ENCODE measurements at places on chromosomes 3 and 15. TPM values are rescaled to one million over a fixed set of nuclear protein-coding genes. Genes with fewer than 3 reads are reported as not detected.

FAM107A gene
- polyA plus RNA-seq, result 0.05 TPM

CYP8B1 gene
- not detected for polyA plus RNA-seq

VPS18 gene
- 18.2 TPM for polyA plus RNA-seq

FRMD5 gene
- polyA plus RNA-seq, result 0.83 TPM

FILIP1L gene
- 42.9 TPM for polyA plus RNA-seq

FBXL2 gene
- polyA plus RNA-seq, result 19.1 TPM

HESX1 gene
- polyA plus RNA-seq, result 0.25 TPM

ECE2 gene
- polyA plus RNA-seq, result not detected

DNA sequence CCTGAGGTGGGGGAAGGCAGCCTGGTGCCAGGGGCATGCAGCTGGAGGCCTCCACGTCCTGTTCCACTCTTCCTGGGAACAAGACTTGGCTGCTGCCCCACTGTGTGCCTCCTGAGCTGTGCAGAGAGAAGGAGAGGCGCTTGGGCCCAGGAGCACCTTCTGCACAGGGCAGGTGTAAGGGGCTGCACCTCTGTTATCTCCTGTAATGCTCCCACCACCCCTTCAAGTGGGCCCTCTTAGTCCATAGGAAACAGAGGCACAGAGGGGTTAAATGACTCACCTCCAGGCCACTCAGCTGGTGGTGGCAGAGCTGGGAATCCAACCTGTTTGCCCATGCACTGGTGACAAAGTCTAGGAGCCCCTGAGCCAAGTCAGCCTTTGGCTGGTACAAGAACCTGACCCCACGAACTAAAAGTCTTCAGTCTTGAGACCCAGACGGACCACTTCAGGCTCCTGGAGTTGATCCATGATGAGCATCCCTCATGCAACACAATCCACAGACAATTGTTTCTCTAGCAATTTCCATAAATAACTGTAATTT lies 93.2 kb downstream of the IQSEC1 start:
- DNase-seq, result no peak

GRCh38 chr3:53570709-53571108 lies 76.3 kb downstream of the CACNA1D start:
- DNase-seq, result no peak

DNA sequence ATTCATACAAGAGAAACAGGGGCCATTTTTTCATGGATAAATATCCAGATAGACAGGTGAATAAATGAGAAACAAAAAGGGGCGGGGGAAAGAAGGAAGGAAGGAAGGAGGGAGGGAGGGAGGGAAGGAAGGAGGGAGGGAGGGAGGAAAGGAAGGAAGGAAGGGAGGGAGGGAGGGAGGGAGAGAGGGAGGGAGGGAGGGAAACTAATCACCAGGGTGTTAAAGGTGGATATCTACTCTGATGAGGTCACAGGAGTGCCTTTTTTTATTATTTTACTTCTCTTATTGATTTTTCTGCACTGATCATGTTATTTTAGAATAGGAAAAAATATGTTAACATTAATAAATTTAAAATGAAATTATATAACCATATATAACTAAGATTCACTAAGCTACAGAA lies 10.4 kb upstream of the VEPH1 start:
- DNase-seq, result no peak

- no peak for DNase-seq
These were observed 220.9 kb upstream of the TRIM42 start for GRCh38 chr3:140456974-140457373.

DNA sequence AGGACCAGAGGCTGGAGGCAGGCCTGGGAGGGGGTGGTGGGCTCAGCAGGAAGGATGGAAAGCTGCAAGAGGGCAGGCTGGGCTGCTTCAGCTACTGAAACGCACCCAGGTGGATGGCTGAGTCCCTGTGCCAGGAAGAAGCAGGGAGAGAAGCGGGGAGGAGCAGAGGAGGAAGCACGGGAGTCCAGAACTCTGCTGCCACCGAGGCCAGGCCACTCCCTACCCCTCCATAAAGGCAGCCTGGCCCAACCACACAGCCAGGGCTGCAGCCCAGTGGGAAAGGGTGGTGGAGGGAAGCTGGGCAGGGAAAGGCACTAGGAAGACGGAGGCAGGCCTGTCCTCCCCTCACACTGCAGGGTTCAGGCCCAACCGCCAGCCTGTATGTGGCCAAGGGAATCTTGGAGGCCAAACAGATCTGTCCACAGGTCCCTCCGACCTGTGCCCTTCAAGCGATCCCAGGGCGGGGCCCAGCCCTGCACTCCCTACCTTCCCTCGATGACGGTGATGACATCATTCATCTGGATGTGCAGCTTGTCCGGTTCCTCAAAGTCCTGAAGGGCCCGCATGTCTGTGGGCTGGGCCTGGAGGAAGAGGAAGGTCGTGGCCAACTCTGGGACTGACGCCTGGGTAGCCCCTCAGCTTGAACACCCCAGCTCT lies 30.5 kb downstream of the TNK2 start:
- no peak for DNase-seq

DNA sequence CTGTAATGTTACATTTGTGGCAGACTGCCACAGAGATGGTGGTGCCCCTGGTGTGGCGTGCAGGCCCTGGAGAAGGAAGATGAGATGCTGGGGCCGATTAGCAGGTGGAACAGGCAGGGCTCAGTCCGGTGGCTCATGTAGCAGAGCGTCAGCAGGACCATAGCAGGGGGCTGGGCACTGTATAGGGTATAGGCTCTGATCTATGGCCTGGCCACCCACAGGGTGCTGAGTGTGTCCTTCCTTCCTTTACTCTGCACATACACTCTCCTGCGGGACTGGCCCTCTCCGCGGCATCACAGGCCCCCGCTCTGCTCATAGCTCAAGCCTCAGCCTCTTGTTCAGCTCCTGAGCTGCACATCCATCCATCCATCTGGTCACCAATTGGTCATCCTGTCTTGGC lies 143.6 kb downstream of the OPA1 start:
- DNase-seq, result no peak

DNA sequence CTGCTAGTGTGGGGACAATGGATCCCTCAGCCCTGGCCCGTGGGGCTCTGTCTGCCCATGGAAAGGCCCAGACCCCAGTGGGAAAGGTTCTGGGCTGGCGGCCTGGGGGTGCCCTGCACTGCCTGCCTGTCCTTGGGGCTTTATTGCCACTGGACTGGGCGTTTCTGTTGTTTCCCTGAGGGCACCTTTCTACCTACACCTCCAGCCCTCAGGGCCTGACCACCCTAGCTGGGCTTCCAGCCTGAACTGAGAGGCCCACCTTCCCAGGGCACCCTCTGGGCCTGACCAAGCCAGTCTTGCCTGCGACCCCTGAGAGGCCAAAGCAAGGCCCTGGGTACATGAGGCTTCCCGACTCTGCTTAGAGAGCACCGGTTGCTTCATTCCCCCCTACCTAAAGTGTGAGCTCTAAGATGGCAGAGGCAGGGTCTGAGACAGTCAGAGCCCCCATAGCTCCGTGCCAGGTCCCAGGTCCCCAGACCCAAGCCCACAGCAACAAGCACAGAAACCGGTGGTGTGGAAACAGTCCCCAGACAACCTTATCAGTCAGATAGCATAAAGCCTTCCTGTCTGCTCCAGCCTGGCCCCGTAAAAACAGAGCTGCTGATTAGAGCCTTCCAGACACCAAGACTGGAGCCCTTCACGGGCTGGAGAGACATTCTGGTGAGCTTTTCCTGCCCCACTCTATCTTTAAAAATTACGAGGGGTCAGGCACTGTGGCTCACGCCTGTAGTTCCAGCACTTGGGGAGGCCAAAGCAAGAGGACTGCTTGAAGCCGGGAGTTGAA lies 102.8 kb downstream of the CHSY1 start:
- DNase-seq, result no peak

GRCh38 chr15:63238796-63239195 lies 38.6 kb upstream of the APH1B start:
- no peak for DNase-seq

GRCh38 chr3:126528800-126529541 lies 5.0 kb downstream of the CHST13 start:
- no peak for DNase-seq

- DNase-seq, result no peak
These were observed 1.9 kb downstream of the SPINT1 start for GRCh38 chr15:40845511-40846284.

GRCh38 chr15:62844564-62845240 lies 197.8 kb upstream of the TPM1 start:
- no peak for DNase-seq

GRCh38 chr3:35931867-35932266 lies 292.5 kb downstream of the ARPP21 start:
- DNase-seq, result no peak

DNA sequence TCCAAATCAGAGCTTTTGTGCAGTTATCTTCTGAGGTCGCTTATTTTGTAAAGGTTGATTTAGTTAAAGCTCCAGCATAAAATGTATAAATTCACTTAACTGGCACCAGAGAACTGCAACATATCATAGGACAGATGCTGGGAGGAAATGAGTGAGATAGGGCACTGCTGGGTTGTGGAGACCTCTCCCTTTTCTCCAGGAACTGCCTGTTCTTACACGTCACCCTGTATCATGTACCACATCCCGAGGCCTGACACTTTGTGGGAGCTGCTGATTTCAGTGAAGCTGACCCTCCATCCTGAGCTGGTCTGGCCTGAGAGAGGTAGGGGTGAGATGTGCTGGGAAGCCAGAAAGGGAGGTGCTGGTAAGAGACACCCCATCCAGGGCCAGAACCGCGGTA lies 213.8 kb upstream of the FEZF2 start:
- no peak for DNase-seq

DNA sequence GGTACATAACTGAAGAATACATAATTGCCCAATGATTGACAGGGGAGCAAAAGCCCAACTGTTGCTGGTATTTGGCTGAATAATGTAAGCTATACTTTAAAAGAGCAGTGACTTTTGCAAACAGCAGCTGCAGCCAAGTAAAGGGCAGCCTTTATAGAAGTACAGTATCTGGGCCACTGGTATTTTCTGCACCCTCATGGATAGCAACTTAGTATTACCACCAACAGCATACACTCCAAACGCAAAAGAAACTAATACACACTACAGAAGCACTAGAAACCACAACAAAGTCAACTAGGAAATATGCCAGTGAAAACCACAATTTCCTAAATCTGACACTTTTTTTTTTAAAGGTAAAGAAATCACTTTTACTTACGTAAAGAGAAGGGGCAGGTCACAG lies 206.1 kb downstream of the TIGIT start:
- no peak for DNase-seq

DNA sequence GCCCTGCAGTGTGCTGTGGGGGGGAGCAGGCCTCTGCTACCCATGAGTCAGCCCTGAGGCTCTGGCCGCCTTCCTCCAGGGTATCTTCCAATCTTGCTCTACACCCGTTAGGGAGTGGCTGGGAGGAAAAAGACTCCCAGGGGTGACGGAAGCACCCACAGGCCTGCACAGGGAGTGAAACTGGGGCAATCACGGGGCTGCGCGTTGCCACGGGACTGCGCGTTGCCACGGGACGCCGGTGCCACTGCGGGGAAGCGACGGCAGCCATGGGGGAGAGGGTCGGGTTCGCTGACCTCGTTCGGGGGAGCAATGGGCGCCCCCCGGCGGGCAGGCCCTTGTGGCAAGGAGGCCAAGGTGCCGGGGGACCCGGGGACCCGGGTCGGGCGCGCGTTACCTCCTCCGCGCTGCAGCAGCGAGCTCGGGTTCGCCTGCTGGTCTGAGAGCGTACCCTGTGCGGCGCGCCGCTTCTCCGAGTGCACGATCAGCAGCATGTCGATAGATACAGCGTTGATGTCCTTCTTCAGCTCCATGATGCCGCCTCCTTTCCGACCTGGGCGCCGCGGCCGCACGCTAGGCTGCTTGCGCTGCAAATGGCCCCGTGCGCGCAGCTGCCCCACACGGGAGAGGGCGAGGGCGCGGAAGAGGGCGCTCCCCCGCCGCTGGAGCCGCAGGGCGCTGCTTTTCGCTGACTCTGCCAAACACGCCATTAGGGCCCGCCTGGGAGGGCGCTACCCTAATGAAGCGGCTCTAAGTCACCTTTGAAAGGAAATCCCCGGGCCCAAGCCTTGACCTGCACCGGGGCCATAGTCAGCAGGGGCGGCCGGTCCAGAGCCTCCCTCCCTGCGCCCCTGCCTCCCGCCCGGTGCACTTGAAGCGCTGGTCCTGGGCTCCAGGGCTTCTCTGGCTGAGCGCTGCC lies at the start of gene KY:
KY (minus strand) TSS at position 592 of the 916 bp plus-strand sequence; CDS start at position 530, 62 bp downstream.
- DNase-seq, result no peak

DNA sequence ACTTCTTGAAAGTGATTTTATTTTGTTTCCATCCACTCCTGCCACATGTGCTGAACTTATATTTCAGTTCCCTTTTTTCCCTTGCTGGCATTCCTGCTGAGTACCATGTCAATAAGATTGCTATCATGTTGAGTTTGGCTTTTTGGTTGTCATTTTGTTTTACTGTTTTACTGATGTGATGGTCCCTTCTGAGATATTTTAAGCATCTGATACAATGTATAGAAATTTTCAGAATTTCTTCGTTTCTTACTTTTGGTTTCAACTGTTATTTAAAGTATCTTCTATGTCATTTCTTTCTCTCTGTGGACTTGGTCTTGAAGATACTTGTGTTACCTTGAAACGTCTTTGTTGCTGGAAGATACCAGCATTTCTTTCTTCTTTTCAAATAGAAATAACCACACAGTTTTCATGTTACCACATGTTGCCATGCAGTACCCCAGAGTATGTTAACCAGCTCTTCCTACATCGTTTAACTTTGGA lies 14.1 kb downstream of the SIDT1 start:
- DNase-seq, result no peak

GRCh38 chr3:63877737-63878393 lies 14.2 kb downstream of the ATXN7 start:
- no peak for DNase-seq

- no peak for DNase-seq
These were observed 10.9 kb upstream of the FOXB1 start for GRCh38 chr15:59993041-59993750.

DNA sequence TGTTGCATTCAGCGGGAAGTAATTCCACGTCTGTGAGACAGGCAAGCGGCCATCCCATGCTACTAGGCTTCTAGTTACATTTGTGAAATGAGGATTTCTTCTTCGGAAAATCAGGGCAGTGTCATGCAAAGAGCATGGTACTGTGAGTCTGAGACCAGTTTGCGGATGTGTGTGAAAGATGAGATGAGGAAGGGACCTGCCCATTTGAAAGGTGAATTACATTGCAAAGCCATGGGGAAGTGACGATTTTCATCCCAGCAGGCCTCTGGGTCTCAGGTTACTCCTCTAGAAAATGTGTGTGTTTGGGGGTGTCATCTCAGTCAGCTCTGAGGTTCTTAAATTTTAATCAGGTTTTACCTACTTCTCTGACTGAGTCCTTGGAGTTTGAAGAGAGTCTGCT lies 16.1 kb downstream of the TLE3 start:
- DNase-seq, result no peak

- DNase-seq, result no peak
These were observed 28.6 kb downstream of the DAG1 start for GRCh38 chr3:49498648-49499047.

GRCh38 chr15:66072616-66073361 lies 180.8 kb downstream of the MEGF11 start:
- DNase-seq, result no peak

DNA sequence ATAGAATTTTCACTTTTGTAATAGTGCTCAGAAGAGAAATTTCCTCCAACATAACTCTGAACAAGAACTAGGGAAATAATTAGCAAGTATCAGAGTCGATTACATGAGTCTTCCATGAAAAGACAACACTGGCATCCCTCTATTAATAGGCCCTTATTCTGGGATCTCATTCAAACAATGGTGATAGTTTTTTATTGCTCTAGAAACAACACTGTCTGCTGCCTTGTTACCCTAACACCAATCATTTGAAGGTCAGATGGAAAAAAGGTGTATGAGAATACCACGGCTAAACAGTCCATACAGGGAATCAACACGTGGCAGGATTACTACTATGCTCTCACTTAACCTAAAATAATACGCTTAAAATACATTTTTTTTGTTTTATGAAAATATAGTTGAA lies 35.9 kb downstream of the GNB4 start:
- DNase-seq, result no peak

GRCh38 chr3:43477600-43477999 lies 144.2 kb downstream of the ANO10 start:
- no peak for DNase-seq

Data from BJ (cell line).